GF-D8 (cell line): ENCODE measurements at places on chromosomes 13 and 19.

DNA sequence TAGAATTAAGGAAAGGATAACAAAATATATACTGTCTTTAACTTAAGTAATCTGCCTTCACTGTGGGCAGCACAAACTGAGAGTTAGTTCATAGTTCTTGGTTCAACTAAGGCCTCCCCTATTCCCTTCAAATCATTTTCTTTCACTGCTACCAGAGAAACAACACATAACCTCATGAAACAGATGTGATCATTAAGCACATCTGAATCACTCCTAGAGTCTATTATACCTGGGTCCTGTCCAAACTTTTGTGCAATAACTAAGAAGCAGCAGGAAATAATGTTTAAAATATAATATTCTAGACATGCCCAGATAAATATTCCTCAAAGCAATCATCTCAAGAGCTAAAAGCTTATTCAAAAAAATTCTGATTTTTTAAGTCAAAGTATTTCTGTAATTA is 62.9 kb downstream of the ZC3H13 start:
- DNase-seq = no peak

GRCh38 chr13:30659980-30660379 is 42.3 kb downstream of the USPL1 start:
- DNase-seq = no peak

GRCh38 chr13:111474136-111475002 is 153.9 kb downstream of the TEX29 start:
- no peak for DNase-seq

GRCh38 chr19:19321141-19321577 is 530 bp downstream of the MAU2 start:
- no peak for DNase-seq

DNA sequence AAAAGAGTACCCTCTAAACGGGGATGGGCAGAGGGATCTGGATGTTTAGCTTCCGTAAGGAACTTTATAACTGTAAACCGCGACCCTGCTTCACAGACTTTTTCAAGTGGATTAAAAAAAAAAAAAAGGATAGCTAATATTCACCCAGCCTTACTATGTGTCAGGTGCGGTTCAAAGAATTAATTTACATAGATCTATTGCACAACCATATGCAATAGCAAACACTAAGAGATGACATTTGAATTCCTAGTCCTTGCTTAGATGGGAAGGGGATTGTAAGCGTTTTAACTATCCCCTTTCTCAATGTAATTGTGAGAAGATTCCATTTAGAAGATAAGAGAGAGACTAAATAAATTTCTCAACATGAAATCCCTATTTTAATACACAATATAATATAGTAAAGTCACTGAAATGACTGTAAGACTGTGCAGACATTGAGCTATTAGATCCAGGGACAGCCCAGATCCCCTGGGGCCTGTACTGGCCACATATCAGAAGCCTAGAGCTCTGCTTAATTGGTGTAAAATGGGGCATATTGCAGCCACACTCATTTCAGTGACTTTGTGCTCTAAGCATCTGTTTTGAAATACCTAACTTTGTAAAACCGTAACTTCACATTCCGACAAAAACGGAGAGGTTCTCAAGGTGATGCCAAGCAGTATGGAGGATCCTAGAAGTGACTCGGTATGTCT is 13.6 kb downstream of the LATS2 start:
- DNase-seq = no peak

- DNase-seq = no peak
Measured at GRCh38 chr19:49672131-49672919, 4.7 kb upstream of the PRMT1 start.

- no peak for DNase-seq
Measured at GRCh38 chr19:43395561-43395960, 19.1 kb upstream of the TEX101 start.

- no peak for DNase-seq
Measured at GRCh38 chr19:42105368-42105767, 26.9 kb downstream of the POU2F2 start.

DNA sequence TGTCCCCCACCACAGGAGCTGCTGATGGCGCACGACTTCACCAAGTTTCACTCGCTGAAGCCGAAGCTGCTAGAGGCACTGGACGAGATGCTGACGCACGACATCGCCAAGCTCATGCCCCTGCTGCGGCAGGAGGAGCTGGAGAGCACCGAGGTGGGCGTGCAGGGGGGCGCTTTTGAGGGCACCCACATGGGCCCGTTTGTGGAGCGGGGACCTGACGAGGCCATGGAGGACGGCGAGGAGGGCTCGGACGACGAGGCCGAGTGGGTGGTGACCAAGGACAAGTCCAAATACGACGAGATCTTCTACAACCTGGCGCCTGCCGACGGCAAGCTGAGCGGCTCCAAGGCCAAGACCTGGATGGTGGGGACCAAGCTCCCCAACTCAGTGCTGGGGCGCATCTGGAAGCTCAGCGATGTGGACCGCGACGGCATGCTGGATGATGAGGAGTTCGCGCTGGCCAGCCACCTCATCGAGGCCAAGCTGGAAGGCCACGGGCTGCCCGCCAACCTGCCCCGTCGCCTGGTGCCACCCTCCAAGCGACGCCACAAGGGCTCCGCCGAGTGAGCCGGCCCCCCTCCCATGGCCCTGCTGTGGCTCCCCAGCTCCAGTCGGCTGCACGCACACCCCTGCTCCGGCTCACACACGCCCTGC is 4.4 kb upstream of the NOP53 start:
- no peak for DNase-seq

GRCh38 chr13:51151463-51151862 is 40.4 kb upstream of the C13orf42 start:
- no peak for DNase-seq
